Fibroblast of the aortic adventitia (primary cell): ENCODE measurements at places on chromosomes 1 and 21. TPM values are rescaled to one million over a fixed set of nuclear protein-coding genes. Genes with fewer than 3 reads are reported as not detected.
A peak's percentile ranks its signal among the peaks of the same experiment; 100 is the strongest.

DNA sequence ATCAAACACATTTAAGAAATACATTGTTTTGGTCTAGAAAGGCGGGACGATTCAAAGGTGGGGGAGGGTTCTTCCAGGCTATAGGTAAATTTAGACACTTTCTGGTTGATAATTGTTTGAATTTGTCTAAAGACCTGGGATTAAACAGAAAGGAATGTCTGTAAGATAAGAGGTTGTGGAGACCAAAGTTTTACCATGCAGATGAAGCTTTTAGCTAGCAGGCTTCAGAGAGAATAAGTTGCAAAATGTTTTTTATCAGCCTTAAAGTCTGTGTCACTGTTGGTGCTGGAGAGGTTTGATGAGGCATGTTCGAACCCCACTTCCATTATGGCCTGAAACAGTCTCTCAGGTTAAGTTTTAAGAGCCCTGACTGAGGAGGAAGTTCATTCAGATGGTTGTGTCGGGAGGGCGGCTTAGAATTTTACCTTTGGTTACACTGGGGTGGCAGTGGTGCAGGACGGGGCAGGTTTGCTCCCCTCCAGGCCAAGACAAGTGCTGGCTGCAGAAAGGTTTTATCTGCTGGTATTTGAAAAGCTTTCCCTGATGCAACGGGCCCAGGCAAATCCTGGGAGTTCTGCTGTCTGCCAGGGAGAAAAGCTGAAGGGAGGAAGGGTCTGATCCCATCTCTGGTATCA lies 16.0 kb upstream of the SLC2A5 start:
- peak; percentile 57 for DNase-seq

- no peak for DNase-seq
Observed at GRCh38 chr1:204094856-204095634, 22.1 kb downstream of the SOX13 start.

GRCh38 chr1:162724583-162725120 lies 65.8 kb upstream of the HSD17B7 start:
- DNase-seq: peak; percentile 28

DNA sequence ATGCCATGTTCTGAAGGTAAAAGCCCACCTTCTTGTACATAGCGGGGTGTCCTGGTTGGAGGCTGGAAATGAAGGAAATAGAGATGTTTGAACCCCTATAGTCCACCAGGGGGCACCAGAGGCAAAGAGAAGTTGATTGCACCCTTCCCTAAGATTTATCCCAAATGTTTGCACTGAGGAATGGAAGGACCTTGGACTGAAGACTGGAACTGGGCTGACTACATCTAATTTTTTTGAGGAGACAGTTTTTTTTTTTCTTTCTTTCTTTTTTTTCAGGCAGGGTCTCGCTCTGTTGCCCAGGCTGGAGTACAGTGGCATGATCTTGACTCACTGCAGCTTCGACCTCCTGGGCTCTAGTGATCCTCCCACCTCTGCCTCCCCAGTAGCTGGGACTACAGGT lies 55.3 kb upstream of the EIF4G3 start:
- DNase-seq: peak; percentile 82

- DNase-seq: peak; percentile 9
Observed at GRCh38 chr1:40630488-40631223, 34.8 kb downstream of the RIMS3 start.

GRCh38 chr21:32423320-32424190 lies 11.0 kb downstream of the EVA1C start:
- DNase-seq: peak; percentile 88

DNA sequence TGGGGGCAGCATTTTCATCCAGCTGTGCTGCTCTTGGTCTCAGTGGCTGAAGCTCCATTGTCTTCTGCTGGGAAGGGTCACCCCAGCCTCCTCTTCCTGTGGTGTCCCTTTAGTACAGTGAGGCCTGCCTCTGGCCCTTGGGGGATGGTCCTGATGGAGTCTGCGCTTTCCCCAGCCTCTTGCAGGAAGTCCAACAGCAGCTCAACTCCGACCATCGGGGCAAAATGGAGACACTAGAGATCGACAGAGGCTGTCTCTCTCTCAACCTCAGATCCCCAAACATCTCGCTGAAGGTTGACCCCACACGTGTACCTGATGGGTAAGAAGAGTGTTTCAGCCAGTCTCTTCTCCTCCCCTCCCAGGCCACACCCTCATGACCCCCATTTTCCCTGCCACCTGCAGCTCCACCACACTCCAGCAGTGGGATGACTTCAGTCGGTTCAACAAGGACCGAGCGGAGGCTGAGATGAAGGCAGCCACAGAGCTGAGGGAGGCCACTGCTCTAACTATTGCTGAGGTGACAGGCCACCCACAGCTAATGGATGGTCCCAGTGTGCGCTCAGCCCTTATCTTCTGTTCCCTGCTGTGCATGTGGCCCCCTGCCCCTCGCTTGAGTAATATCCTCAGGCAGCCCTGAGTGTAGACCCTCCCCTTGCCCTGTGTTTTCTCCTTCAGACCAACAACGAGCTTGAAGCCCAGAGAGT lies 2.0 kb upstream of the ADPRS start:
- no peak for DNase-seq

GRCh38 chr1:224489534-224490365 lies 55.2 kb upstream of the WDR26 start:
- no peak for DNase-seq

DNA sequence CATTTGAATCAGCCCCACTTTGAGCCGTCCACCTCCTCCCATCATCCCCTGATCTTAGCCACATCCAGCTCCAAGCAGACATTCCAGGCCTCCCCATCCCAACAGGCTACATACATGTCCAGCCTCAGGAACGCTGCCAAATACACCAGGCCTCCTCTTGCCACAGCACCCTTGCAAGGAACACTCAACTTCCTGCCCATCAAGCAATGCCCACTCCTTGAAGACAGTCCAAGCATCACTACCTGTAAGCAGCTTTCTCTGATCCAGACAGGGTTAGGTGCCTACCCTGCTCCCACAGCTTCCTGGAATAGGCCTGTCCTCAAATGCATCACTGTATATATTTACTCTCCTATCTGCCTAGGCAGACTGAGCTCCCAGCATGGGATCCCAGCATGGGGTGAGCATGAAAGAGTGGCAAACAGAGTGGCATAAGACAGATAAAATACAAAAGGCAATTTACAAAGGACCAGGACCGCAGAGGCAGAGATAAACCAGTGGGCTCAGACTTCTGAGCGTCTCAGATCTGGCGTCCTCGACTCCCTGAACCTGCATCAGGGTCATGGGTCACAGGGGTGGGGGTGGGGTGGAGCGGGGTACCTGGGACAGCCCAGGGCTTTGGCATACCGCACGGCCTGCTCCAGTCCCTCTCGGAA lies 816 bp downstream of the HYI start:
- DNase-seq: peak; percentile 77

DNA sequence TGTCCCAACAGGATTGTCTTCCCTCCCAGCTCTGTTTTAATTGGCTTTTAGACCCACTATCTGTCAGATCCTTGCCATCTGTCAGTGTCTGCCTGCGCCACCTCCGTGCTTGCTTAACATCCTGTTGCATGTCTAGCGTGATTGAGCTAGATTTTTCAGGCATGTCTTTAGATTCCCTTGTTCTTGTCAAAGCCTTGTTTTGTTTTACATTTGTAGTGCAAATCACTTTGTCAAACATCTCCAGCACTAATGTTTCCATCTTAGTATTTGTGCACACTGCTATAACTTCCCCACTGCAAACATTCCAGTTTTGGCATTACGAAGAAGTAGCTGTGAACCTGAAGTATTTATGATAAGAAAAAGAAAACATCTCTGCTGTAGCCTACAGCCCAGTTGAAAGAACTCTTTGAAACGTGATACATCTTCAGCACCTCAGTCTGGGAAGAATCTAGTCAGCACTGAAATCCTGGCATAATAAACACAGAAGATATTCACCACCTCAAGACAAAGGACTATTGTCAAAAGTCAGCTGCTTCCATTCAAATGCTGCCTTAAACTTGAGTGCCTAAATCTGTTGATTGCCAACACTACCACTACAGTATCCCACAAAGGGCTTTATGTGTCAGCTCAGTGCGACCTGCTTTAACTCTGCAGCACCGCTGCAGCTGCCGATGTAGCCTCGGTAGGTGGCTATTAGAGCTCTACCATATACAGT lies 105.0 kb downstream of the FNBP1L start:
- peak; percentile 65 for DNase-seq

- DNase-seq: no peak
Observed at GRCh38 chr1:85074365-85074964, 26.2 kb upstream of the MCOLN3 start.

DNA sequence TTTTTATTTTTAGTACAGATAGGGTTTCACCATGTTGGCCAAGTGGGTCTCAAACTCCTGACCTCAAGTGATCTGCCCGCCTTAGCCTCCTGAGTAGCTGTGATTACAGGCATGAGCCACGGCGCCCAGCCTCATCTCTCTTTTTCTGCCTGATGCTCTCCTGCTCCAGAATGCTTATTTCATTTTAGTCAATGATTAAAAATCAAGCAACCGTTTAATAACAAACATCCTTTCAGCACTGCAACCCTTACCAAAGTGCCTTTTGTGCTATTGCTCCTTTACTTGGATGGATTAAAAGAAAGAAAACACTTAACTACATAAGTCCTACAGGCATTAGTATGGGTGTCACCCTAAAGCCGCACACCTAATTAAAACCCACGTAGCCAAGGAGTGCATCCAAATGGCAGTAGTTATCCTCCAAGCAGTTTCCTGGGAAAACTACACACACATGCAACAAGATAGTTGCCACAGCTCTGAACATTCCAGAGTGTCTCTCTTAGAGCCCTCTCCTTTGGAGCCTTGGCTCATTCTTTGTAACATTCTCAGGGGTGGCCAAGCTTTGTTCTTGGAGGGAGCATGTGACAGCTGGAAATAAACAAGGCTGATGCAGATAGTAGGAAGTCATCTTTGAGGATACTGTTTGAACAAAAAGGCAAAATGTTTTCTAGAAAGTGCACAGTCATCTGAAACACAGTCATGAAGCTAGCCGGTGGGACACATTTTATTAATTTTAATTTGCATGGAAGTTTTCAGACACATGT lies 51.2 kb downstream of the KCNJ15 start:
- DNase-seq: peak; percentile 68

DNA sequence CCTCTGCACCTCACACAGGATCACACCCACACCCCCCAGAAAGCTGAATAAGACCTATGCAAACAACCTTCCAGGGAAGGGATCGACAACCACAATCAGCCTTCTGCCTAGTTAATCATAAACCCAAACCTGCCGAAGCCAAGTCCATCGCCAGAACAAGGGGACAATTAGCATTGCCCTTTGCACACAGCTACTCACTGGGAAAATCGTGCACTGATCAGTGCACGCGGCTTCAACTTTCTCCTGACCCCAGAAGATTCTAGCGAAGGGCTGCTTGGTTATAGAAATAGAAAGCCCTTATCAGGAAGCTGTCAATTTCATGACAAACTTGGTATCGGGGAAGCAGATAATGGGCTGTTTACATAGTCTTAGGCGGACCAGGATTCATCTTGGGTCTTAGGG lies 29.5 kb downstream of the RUNX1 start:
- DNase-seq: no peak

DNA sequence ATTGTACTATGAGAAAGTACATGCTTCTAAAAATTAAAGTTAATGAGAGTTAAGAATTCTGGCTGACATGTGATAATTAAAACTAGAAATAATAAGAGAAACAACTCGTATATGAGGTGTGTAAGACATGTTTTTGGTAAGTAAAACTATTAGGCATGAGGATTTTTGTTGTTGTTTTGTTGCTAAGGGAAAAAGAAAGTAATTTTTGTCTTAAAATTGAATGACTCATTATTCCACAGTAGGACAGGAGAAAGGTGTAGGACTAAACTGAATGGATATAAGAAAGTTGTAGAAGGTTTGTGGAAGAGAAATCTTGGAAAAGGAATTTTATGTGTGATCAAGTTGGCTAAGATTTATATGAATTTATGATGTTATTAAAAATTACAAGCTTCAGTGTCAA lies 54.8 kb downstream of the TBX19 start:
- DNase-seq: no peak

TTF2 gene
- 9.4 and 11.0 TPM in 2 replicates for total RNA-seq

ACADM gene
- total RNA-seq: 41.4 and 92.8 TPM in 2 replicates

CD53 gene
- total RNA-seq: not detected in 2 replicates

TAF1A gene
- total RNA-seq: 11.8 and 16.5 TPM in 2 replicates

EIF3I gene
- 217 and 284 TPM in 2 replicates for total RNA-seq
